Stimulated activated effector memory CD8-positive, alpha-beta T cell treated with anti-CD3 and anti-CD28 coated beads, Interleukin-12 subunit alpha, Interleukin-12 subunit beta, amount 100 ng/mL, for 72 hours (primary cell): ENCODE measurements at places on chromosomes 16 and 17.

- DNase-seq = peak; percentile 87
These were observed 1.9 kb downstream of the PHF12 start for GRCh38 chr17:28949185-28950016.

- DNase-seq = no peak
These were observed 4.8 kb upstream of the KRT31 start for GRCh38 chr17:41402161-41402560.

GRCh38 chr17:29683481-29683880 lies 60.8 kb upstream of the CORO6 start:
- no peak for DNase-seq

DNA sequence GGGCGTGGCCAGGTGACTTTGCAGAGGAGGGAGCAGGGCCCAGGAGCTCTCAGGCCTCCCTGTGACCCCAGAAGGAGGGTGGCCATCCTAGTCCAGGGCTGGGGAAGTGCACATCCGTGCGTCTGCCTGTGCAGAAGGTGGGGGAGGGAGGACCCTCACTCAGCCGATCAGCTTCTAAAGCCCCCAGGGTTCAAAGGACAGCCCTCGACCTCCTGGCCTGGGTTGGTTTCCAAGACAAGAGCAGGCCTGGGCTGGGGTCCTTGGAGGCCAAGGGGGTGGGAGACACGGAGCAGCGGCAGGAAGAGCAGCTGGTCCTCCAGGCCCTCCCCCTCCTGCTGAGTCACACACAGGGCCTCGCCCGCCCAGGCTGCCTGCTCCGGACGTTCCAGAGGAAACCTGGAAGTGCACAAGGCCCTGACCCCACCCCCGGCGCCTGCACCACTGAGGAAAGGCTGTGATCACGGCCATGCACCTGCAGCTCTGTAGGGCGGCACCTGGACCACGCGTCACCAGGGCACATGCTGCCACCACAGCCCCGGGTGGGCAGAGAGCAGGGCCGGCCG lies 67.1 kb upstream of the ZNF469 start:
- no peak for DNase-seq

DNA sequence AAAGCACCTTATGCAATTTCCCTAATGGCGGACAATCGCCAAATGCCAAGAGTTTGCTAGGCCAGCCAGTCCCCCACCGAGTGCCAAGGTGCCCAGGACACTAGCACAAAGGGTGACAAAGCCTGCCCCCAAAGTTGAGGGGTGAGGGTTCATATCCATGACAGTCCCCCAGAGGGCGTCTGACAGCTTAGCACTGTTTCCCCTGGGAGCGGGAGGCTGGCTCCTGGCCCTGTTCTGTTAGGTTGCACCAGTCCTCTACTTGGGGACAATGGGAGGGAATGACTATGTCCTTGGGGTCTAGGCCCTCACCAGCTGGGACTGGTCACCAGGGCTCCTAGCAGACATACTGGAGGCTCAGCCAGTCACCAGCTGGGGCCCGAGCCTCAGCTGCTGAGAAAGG lies 66.9 kb downstream of the MYO18A start:
- DNase-seq = no peak

GRCh38 chr16:88601313-88602036 lies 31.3 kb downstream of the ZC3H18 start:
- DNase-seq = no peak

DNA sequence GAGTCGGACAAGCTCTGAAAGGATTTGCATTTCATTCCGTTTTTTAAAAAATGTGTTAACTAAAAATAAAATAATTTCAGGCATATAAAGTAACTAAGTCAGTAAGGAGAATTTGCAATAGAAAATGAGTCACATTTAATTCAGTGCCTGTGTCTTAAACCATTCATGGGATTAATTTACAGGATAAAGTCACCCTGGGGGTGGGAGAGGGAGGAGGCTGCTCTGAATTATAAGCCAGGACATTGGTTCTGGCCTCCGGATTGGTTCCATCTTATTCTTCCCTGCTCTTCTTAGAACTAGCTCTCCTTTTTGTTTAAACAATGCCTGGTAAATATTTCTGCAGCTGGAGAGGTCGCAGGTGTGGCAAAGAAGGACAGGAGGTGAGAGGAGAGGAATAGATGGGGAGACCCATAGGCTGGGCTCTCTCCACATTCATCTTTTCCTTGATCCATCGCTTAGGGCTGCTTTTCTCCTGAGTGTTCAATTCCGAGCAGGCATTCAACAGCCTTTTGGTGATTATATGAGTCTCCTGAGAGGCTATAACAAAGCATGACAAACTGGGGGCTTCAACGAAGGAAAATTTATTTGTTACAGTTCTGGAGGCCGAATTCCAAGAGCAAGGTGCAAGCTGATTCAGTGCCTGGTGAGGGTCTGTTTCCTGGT lies 319.2 kb downstream of the PHKB start:
- DNase-seq = no peak

- no peak for DNase-seq
These were observed 134.7 kb downstream of the KCNJ12 start for GRCh38 chr17:21510686-21511362.

DNA sequence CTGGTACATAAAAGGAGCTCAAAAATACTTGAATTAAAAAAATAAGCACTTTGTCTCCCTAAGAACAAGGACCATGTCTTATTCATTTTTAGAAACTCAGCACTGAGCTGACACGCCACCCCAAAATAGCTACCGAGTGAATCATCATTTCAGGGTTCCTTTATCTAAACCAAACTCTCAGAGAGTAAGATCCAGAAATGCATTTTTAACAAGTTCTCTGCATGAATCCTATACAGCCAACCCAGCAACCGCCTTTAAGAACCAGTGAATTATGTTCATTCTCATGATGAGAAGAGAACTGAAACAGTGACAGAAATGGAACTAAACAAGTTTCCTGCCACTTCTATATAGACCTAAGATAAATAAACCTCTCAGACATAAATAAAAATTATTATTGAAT lies 8.7 kb downstream of the C16orf87 start:
- DNase-seq = no peak

- no peak for DNase-seq
These were observed 94.5 kb downstream of the CRISPLD2 start for GRCh38 chr16:84914273-84914672.

DNA sequence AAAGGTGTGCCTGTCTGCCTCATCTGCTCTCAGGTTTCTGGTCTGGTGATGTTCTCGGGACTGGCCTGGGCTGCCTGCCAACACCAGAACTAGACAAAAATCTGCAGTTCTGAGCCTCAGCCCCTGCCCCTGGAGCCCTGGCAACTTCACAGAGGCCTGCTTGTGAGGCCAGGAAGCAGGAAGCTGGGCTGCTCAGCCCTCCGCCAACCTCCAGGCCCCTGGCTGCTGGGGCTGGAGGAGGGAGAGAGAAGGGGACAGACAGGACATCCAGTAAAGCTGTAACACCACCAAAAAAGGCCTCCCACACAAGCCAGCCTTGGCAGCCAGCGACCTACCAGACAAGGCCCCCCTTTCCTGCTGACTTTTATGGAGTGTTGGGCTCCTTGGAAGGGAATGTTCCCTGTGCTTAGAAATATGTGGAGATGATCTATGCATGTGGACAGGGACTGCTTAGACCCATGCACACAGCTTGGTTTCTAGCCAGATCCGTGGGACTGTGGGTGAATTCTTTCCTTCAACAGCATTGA lies 157.6 kb downstream of the XYLT1 start:
- DNase-seq = no peak
